IPS-NIHi11 (cell line): ENCODE measurements at places on chromosomes 2 and 18.

DNA sequence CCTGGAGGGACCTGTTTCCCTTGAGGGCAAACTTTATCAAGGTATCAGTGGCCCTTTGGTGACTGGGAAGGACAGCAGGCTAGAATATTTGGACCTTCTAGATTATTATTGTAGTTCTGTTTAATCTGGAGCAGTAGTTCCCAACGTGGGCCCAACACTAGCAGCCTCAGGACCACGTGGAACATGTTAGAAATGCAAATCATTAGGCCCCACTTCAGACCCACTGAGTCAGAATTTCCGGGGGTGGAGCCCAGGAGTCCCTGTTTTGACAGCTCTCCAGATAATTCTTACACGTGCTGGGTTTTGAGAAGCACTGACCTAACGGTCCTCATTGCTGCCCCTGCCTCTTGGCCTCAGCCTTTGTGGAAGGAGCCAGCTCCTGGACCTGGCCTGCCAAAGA, 25.5 kb upstream of the DYNC2LI1 start:
- no peak for DNase-seq

DNA sequence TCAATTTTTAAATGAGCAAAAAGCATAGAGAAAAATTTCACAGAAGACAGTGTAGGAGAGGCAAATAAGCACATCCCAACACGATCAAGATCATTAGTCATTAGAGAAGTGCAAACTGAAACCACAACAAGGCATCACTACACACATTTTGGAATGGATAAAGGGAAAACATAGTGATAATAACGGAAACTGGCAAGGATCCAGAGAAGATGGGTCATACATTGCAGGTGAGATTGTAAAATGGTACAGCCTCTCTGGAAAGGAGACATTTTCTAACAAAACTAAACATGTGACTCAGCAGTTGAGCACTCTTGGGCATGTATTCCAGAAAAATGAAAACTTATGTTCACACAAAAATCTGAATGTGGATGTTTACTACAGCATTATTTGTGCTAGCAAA, 98.3 kb upstream of the TMEM17 start:
- DNase-seq = no peak

GRCh38 chr2:223758131-223758840, 79.1 kb downstream of the AP1S3 start:
- DNase-seq = no peak

DNA sequence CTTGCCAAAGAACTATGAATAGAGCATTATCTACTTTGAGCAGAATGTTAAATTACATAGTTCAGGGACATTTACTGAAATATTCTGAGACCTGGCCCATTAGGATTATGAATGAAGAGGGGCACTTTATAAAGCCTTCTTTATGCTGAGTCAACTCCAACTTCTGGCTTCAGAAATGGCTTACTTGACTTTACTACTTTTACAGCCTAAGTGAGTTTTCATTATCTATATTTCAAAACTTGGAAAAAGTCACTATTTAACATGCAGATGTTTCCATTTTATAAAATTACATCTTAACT, 37.7 kb downstream of the SESTD1 start:
- no peak for DNase-seq

- no peak for DNase-seq
These were observed 29.5 kb upstream of the DNAJC27 start for GRCh38 chr2:25001325-25001637.

- DNase-seq = peak; percentile 49
These were observed 1389.8 kb upstream of the TMEFF2 start for GRCh38 chr2:193584522-193584938.

DNA sequence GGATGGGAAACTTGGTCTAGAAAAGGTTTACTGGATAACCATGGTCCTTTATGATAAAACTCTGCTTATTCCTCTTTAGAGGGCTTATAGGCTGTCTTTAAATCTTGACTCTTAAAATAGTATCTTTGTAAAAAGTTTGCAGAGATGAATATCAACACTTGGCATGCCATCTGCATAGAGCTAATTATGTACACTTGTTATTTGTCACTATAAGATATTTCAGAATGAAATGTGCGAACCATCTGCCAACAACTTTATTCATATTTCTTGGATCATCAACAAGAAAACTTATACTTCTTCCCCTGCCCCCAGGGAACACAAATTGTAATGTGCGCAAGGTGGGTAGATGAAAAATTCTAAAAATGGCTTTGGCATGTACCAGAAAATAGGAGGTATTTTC, 653.0 kb upstream of the CHAC2 start:
- DNase-seq = no peak

GRCh38 chr2:96325884-96326255, 753 bp downstream of the ITPRIPL1 start:
- no peak for DNase-seq

DNA sequence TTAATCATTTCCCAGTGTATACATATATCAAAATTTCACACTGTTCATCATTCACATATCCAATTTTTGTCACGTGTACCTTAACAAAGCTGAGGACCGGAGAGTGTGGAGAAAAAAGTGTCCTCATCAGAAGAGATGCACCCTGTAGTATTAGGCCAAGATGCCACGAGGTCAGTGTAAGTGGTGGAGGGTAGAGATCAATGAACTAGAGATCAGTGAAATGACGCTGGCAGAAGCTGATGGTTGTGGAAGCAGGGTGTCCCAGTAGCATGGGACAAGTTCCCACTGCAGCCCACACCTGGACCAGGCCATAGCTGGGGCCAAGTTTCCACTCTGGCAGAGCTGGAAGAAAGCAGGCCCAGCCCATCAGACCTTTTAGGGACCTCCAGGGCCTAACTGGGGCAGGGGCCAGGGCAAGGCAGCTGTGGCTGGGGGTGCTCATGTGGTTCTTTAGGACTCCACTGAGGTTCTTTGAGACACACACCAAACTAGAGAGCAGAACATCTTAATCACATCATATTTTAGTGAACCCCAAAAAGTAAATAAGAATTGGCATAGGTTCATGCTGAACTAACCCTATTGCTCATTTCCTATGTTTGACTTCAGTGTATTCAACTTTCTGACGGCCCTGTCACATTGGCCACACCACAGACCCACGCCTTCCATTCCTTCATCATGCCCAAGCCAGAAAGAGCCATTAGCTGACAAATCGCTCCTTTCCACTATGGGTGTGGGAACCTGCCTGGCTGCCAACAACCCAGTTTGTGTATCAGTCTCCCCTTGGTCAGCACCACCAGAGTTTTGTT, 21.6 kb upstream of the GPR55 start:
- DNase-seq = no peak

DNA sequence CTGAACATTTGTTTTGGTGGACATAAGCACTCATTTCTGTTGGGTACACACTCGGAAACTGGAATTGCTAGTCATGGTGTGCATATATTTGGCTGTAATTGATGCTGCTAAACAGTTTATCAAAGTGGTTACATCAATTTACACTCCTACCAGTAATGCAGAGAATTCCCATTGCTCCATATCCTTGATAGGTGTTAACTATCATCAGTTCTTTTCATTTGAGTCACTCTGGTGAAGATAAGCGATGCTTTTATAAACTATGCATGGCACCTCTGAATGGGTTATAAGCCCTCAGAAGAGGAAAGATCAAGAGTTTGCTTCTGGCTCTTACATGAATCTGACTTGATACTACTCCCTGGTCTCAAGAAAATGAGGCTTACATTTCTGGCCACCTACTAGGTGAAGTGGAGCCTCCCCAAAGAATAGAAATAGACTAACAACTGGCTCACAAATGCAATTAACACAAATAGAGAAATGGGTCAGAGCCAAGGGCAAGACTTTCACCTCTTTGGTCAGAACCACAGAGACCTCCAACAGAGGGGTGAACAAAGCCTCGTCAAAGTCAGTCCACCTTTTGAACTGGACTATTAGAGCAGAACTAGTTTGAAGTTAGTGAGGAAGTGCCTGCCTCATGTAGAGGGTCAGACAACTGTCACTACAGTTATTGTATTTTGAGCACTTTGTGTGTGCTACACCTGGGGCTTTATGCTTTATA, 15.0 kb upstream of the STK17B start:
- no peak for DNase-seq
